WTC11 (cell line): ENCODE measurements at places on chromosomes 12 and 14.

DNA sequence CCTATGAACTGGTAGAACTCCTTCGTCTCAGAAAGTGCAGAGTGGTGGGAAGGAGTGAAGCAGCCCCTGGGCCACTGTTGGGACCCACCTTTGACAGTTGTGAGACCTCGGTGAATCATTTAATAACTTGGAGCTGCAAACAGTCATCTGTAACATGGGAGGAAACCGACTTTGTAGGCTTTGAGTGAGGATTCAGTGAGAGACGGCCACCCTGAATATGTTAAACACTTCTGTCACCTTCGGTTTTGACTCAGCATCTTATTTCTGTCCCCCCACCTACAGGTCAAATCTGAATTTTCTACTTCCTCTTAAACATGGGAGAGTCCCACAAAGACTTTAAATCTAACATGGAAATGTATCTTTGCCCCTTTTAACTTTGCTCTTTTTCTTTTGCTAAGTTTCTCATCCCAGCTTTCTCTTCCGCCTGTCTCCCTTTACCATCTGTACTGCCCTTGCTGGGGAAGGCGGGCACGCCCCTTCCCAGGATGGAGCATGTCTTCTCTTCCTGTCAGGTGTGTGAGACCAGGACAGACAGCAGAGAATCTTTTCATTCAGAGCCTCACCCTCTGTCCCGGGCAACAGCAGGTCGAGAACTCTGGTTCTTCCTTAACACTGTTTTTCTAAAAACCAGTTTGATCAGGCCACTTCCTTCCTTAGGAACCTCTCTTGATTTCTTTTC lies 37.1 kb downstream of the ZC3H14 start:
- DNase-seq = no peak

DNA sequence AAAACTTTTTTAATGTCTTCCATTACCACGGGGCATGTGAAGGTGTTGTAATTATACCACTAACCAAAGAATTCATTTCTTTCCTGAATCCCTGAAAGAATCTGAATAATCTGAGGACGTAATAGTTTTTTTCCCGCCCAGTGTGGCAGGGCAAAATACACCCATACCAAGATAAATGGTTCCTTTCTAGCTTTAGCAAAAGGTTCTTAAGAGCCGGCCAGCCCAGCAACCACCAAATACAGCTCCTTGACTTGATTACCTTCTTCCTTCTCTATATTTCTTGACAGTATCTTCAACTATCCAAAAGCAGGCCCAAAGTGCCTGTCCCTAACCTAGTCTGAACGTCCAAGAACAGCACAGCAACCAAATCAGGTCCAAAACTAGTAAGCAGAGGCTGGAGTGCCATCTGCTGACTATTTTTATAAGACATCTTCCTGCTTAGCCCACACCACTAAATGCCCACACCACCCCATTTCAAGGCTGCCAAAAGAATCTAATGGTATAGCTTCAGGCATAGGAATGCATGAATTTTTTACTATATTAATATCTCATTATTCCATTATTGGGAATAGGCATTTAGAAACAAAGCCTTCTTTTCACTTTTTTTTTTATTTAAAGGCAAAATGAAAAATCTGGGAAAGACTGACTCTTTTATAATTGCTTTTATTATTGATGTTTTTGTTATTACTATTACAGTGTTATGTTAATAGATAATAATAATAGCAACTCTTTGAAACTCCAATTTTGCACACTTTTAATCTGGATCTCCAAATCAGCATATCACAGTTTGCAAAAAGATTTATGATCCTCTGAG lies 524.4 kb downstream of the MED13L start:
- peak; percentile 17 for DNase-seq

GRCh38 chr12:124040737-124041136 lies 67.7 kb downstream of the ZNF664 start:
- no peak for DNase-seq

DNA sequence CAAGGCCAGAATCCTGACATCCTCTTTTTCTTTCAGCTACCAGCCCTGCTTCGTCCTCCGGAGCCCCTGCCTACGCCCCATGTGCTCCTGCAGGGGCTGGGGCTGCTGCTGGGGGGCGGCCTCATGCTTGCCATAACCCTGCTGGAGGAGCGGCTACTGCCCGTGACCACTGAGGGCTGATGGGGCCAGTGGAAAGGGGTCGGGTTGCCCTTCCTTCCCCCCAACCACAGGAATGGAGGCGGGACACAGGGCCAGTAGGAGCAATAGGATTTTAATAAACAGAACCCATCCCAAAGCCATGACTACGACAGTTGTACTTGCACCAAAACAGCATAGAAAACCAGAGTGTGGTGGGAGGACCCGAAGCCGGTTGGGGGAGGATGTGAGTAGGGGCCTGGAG lies 7.7 kb downstream of the SLC39A5 start:
- peak; percentile 29 for DNase-seq

DNA sequence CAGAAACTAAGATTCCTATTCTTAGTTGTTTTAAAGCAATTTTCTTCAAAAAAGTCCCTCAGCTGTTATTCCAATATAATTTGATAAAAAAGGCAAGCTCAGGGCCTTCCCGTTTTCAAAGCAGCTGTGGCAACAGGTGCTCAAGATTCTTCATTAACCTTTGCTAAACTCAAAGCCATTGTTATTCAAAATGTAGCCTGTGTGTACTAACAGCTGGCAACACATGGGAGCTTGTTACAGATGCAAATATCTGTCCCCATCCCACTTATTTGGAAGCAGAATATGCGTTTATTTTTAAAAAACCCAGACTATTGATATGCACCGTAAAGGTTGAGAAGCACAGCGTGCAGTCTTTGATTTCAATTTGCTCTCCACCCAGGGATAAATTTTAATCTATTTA lies 210.4 kb upstream of the SYT10 start:
- DNase-seq = no peak
